Karpas-422 (cell line): ENCODE measurements at places on chromosomes 12 and 14. TPM values are rescaled to one million over a fixed set of nuclear protein-coding genes. Genes with fewer than 3 reads are reported as not detected.

Gene CLEC4D
- total RNA-seq: not detected in 2 replicates

Gene NID2
- not detected in 2 replicates for total RNA-seq

Gene MON2
- 35.8 and 89.5 TPM in 2 replicates for total RNA-seq

Gene ESRRB
- total RNA-seq: 0.25 TPM in 1 of 2 replicates, not detected in the other

Gene ABCC9
- not detected in 2 replicates for total RNA-seq

Gene SRRM4
- total RNA-seq: not detected in 2 replicates

Gene MIP
- total RNA-seq: not detected in 2 replicates

Gene ADAM21
- total RNA-seq: 0.56 TPM in 1 of 2 replicates, not detected in the other

Gene NR1H4
- not detected in 2 replicates for total RNA-seq

Gene OR4M1
- total RNA-seq: not detected in 2 replicates

Gene OR6C68
- not detected in 2 replicates for total RNA-seq

Gene KLHDC1
- 1.5 and 1.7 TPM in 2 replicates for total RNA-seq

Gene KLRC2
- not detected in 2 replicates for total RNA-seq

Gene RFX4
- total RNA-seq: not detected in 2 replicates
